Right ventricle myocardium inferior (tissue), 1 donor: ENCODE measurements at places on chromosomes 1 and 21. TPM values are rescaled to one million over a fixed set of nuclear protein-coding genes. Genes with fewer than 3 reads are reported as not detected.

DNA sequence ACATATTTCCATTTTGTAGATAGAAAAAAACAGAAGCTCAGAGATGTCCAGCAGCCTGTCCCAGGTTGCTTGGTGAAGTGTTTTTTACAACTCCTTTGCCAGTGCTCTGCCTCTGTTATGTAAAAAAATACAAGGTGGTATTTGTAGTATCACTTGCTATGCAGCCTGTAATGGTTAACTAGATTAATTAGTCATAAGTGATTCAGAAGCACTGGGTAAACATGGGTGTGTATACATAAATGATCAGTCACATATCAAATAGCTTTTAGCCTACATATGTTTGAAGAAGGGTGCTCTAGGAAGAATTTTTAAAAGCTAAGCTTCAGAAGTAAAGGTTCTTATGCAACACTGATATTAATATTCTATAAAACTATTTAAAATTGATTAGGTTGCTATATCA lies 70.0 kb upstream of the MAGI3 start:
- no peak for DNase-seq

- no peak for DNase-seq
Observed at GRCh38 chr1:167706931-167707877, 14.6 kb upstream of the MPZL1 start.

DNA sequence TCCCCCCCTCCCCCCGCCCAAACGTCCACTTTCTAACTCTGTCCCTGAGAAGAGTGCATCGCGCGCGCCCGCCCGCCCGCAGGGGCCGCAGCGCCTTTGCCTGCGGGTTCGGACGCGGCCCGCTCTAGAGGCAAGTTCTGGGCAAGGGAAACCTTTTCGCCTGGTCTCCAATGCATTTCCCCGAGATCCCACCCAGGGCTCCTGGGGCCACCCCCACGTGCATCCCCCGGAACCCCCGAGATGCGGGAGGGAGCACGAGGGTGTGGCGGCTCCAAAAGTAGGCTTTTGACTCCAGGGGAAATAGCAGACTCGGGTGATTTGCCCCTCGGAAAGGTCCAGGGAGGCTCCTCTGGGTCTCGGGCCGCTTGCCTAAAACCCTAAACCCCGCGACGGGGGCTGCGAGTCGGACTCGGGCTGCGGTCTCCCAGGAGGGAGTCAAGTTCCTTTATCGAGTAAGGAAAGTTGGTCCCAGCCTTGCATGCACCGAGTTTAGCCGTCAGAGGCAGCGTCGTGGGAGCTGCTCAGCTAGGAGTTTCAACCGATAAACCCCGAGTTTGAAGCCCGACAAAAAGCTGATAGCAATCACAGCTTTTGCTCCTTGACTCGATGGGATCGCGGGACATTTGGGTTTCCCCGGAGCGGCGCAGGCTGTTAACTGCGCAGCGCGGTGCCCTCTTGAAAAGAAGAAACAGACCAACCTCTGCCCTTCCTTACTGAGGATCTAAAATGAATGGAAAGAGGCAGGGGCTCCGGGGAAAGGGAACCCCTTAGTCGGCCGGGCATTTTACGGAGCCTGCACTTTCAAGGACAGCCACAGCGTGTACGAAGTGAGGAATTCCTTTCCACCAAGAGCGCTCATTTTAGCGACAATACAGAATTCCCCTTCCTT lies 158.1 kb downstream of the RUNX1 start:
- DNase-seq: peak; percentile 71

- DNase-seq: peak; percentile 85
Observed at GRCh38 chr1:86774305-86775295, 70.2 kb downstream of the SH3GLB1 start.

DNA sequence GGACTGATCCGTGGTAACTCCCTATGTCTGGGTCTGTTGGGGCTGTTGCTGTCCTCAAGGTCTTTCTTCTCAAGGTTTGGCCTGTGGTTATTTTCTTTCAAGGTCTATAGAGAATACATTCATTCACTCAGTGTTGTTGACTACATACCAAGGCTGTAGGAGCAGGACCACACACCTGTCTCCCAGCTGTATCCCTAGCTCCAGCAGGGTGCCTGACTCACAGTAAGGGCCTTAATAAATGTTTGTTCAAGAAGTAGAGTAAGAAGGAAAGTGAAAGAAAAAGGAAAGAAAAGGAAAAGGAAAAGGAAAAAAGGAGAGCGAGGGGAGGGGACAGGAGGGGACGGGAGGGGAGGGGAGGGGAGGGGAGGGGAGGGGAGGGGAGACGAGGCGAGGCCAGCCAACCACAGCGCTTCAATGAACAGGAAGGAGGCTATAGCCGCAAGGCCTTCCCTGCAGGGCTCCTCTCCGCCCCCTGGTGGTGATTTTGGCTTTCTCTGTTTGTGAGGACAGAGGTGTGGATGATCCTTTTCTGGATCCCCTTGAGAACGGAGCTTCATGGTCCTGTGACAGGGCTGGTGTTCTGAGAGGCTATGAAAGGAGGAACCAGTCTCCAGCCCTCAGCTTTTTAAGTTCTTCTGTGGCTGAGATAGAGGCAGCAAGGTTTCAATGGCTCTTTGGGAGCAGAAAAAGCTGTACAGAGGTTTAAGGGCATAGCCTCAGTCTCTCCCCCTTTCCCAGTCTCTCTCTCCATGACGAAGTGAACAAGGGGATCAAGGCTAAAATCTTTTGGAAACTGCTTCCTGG lies 30.6 kb upstream of the LCE5A start:
- no peak for DNase-seq

DNA sequence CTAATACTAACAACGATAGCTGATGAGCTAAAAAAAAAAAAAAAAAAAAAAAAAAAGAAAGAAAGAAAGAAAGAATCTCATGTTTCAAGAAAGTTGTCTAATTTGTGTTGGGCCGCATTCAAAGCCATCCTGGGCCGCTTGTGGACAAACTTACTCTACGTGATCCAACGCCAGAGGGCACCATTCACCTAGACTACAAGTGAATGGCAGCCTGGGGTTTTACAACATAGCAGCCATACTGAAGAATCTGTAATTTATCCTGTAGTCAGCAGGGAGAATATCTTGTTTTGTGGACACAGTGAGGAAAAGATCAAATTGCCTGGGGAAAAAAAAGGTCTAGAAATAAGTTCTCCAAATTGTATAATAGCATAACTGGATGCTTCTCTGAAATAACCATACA lies 47.0 kb downstream of the CYP2J2 start:
- no peak for DNase-seq

DNA sequence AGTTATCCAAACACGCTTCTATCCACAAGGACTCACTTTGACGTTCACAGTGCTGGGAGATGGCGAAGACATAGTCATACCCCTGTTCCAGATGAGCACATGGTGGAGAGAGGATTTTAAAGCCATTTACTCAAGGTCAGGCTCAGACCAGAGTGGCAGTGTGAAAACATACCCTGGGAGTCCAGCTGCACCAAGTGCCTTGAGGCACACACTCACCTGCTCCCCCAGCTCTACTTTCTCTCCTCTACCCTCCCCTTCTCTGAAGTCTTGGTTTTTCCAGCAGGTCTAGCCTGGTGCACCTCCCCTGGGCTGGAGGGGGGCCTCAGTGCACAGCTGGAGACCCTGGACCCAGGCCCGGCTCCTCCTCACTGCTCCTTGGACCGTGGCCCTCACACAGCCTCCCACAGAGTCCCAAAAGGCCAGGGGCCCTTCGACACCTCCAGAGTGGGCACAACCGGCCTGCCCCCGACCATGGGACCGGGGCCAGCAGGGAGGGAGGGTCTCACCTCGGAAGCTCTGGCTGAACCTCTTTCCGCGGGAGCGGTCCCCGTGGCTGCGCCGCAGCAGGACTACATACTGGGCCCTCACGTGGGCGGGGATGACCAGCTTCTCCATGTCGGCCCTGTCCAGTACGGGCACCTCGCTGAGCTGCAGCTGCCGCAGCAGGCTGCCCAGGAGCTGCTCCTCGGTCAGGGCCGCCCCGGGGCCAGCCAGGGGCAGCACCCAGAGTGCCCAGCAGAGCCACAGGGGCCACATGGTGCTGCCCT lies 452 bp downstream of the LEFTY2 start:
- no peak for DNase-seq

GRCh38 chr1:201845331-201846083 lies 16.6 kb downstream of the IPO9 start:
- no peak for DNase-seq

DNA sequence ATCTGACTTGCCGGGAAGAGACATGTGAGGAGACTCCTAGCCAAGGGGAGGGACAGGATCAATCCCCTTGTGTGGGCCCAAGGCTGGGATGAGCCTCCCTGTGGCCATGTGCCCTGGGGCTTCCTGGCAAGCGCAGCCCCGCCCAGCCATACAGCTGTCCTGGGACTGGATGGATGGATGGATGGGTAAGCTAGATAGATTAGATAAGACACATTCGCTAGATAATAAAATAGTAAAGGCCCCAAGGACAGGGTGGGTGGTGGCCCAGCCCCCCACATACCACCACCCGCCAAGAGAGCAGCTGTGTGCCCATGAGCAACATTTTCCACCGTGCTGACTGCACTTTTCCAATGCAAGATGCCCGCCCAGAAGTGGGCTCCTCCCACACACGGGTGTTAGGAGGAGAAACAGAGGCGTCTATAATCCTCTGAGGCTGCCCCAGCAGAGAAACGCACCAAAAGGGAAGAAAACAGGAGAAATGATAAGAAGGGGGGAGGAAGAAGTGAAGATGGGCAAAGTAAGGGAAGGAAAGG lies 25.1 kb downstream of the ZBTB17 start:
- DNase-seq: no peak

DNA sequence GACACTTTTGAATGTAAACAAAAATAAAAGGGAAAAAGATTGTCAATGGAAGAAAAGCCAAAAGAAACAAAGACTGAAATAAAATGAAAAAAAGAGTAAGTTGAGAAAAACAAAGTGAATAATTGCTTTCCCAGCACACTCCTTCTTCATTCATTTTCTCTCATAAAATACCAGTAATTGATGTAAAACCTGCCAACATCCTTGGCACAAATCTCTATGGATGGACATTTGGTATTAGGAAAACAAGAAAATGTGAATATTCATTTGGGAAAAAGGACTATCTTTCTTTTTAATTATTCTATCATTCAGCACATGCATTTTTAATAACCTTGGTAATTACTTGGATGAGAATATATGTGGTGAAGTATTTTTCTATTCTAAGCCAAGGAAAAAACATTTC lies 204.4 kb upstream of the TNR start:
- DNase-seq: no peak

Gene OR2L13
- total RNA-seq: not detected

Gene TAS1R1
- total RNA-seq: not detected
